ENCODE measurements at places on chromosomes 3 and 15. TPM values are rescaled to one million over a fixed set of nuclear protein-coding genes. Genes with fewer than 3 reads are reported as not detected.
A peak's percentile ranks its signal among the peaks of the same experiment; 100 is the strongest.

DNA sequence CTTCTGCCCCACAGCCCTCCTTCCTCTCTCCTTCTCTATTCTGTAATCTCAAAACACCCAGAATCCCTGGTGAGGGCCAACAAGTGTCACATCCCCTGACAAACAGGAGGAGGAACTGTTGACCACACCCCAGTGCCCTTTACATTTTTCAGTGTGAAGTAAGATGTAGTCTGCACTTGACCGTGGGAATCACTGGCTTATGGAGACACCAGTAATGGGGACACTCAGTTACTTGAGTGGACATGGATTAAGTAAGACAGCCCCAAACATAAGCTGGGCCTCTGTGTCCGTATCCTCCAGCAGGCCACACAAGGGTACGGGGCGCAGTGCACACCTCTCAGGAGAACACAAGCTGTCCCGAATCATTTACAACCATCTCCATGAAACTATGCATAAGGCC is 28.4 kb upstream of the LIMD1 start:
- no peak for DNase-seq
- H3K36me3 ChIP-seq = peaks cover 7% of the 10 kb centered on the region
- no peaks in the 10 kb centered on the region for H3K27me3 ChIP-seq
- H3K27ac ChIP-seq = no peak overlapping the region

- peak overlapping the region; percentile 95 for H3K4me3 ChIP-seq
- DNase-seq = no peak
- H3K4me1 ChIP-seq = peaks cover 48% of the 10 kb centered on the region
- no peaks in the 10 kb centered on the region for H3K27me3 ChIP-seq
- H3K36me3 ChIP-seq = peaks cover 15% of the 10 kb centered on the region
Observed at GRCh38 chr3:160564949-160565441, 376 bp downstream of the KPNA4 start.

GRCh38 chr15:73926219-73927002 is at the start of gene LOXL1:
Gene LOXL1 (plus strand): TSS chr15:73926462. CDS start chr15:73926784, 322 bp downstream.
- peak within 1 kb of the TSS; percentile 56 for H3K27ac ChIP-seq
- peak within 1 kb of the TSS; percentile 74 for H3K4me3 ChIP-seq
- no peaks in the 10 kb centered on the region for H3K27me3 ChIP-seq
- no peaks in the 10 kb centered on the region for H3K36me3 ChIP-seq

DNA sequence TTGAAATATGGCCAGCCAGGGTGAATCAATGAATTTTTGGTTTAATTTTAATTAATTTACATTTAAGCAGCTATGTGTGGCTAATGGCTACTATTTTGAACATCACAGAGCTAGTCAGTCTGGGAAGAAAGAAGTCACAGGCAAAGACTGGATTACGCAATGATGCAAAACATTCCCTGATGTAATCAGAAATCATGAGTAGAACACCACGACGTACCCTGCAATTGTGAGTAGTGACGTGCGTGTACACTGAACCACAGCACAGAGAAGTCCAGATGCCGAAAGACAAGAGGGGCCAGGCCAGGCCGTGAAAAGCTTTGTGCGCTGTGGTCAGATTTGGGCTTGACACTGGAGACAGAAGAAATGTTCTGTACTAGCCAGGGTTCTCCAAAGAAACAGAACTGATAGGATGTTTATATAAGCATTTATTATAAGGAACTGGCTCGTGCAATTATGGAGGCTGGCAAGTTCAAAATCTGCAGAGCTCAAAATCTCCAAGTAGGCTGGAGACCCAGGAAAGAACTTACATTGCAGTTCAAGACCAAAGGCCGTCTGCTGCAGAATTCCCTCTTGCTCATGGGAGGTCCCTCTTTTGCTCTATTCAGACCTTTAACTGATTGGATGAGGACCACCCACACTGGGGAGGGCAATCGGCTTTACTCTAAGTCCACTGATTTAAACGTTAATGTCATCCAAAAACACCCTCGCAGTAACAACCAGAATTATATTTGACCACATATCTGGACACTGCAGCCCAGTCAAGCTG is 44.6 kb downstream of the SH3BP5 start:
- peaks cover 18% of the 10 kb centered on the region for H3K36me3 ChIP-seq
- H3K4me3 ChIP-seq = no peak overlapping the region
- DNase-seq = no peak
- no peaks in the 10 kb centered on the region for H3K27me3 ChIP-seq
- H3K4me1 ChIP-seq = peaks cover 25% of the 10 kb centered on the region
- H3K27ac ChIP-seq = peak overlapping the region; percentile 31

DNA sequence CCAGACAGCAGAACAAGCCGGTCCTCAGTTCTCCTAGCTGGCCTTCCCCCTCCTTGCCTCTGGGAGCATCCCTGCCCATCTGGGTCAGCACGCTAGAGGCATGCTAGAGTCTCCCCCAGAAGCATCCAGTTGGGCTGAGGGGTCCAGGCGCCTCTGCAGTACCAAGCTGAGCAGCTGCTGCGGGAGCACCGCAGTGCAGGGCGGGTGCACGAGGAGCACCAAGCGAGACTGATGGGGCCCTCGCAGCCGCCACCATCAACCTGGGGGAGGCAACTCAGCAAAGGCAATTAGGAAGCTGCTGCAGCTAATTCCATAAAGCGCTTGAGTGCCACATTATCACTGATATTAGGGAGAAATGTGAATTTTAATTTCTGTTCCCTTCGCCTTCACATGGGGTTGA is 12.4 kb downstream of the CACNA2D3 start:
- no peaks in the 10 kb centered on the region for H3K36me3 ChIP-seq
- H3K4me1 ChIP-seq = no peaks in the 10 kb centered on the region
- H3K4me3 ChIP-seq = no peak overlapping the region
- no peak for DNase-seq
- H3K27ac ChIP-seq = no peak overlapping the region

DNA sequence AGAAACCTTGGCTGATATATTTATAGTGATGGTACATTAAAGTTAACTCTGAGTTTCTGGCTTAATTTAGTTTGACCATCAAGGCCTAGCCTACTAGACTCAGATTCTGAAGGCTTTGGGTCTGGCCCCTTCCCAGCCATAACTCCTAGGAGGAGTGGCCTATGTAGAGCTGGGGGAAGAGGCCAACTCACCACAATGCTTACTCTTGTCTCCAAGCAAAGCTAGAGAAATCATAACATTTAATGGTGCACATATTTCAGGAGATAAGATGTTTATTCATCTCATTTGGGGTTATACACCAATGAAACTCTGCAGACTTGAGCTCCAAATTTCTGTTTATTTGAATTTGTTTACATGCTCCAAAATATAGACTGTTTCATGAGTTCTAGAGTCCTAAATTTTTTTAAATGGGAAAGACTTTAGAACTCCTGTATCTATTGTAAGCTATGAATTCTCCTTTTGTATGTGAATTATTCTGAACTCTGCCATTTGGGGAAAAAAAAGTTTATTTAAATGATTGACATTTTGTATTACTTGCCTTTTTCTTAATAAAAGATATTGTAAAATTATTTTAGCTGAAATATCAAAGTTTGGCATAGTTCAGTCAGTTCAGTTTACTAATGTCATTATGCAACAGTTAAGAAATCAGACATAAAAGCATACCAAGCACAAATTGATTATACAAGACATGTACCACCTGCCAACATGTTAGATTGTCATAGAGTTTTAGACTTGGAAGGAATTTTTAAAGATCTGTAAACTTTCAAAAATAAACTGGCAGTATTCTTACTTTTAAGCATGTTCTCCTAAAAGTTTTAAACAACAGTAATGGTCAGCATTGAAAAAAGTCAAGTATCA is 143.4 kb upstream of the NR2E3 start:
- H3K4me3 ChIP-seq = no peak overlapping the region
- no peaks in the 10 kb centered on the region for H3K27me3 ChIP-seq
- H3K36me3 ChIP-seq = peaks cover 24% of the 10 kb centered on the region
- H3K4me1 ChIP-seq = peaks cover 33% of the 10 kb centered on the region
- H3K27ac ChIP-seq = peak overlapping the region; percentile 66

- H3K4me1 ChIP-seq = peaks cover 7% of the 10 kb centered on the region
- no peaks in the 10 kb centered on the region for H3K27me3 ChIP-seq
- no peak for DNase-seq
- H3K27ac ChIP-seq = no peak overlapping the region
Observed at GRCh38 chr15:33846142-33846541, 122.2 kb upstream of the CHRM5 start.

GRCh38 chr3:172042136-172042662 is 2.8 kb downstream of the FNDC3B start:
- H3K4me1 ChIP-seq = peaks cover 46% of the 10 kb centered on the region
- H3K36me3 ChIP-seq = no peaks in the 10 kb centered on the region
- DNase-seq = no peak
- H3K27ac ChIP-seq = peak overlapping the region; percentile 98
- H3K27me3 ChIP-seq = no peaks in the 10 kb centered on the region

DNA sequence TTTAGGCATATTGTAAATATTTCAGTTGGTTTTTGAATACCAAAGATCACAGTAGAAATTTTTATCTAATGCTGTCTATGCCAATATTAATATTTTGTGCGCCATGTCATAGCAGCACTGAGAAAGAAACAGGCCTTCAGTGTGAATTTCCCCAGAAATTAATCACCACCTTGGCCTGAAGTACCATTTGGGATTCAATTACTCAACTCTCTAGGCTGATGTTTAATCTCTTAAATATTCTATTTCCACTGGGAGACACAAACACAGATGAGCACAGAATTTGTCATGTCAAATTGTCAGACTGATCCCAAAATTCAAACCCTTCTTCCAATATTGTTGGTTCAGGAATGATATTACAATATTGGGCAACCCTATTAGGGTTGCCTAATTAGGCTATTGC is 509.3 kb downstream of the ROBO1 start:
- no peaks in the 10 kb centered on the region for H3K36me3 ChIP-seq
- H3K27me3 ChIP-seq = no peaks in the 10 kb centered on the region
- no peak for DNase-seq
- H3K4me1 ChIP-seq = no peaks in the 10 kb centered on the region

The CTXN2 gene
- 0.25 TPM for total RNA-seq

The SH2D7 gene
- total RNA-seq = not detected

- H3K4me3 ChIP-seq = no peak overlapping the region
- H3K36me3 ChIP-seq = no peaks in the 10 kb centered on the region
- no peak for DNase-seq
- peaks cover 16% of the 10 kb centered on the region for H3K4me1 ChIP-seq
- H3K27ac ChIP-seq = peak overlapping the region; percentile 48
Observed at GRCh38 chr3:152910211-152910610, 75.3 kb downstream of the P2RY1 start.

DNA sequence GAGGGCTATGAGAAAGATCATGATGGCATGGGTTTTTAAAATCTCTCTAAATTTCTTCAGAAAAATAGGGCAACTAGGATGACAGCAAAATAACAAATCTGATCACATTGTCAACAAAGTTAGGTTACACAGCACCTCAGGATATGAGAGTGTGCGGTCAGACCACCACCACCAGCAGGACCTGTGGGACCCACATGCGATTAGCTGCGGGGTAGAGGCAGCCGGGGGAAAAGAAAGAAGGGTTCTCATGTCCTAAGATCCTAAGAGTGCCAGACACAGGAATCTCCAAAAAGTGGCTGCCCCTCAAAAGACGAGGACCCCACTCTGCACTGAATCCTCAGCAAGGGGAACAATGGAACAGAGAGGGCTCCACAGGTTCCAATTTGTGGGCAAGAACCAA is 15.6 kb downstream of the CHRNA3 start:
- no peak overlapping the region for H3K4me3 ChIP-seq
- no peak overlapping the region for H3K27ac ChIP-seq
- peaks cover 22% of the 10 kb centered on the region for H3K27me3 ChIP-seq
- H3K4me1 ChIP-seq = no peaks in the 10 kb centered on the region

All from mesothelial cell of epicardium (in vitro differentiated cells).